ENCODE measurements at places on chromosomes 5 and 9.

- peak; percentile 70 for DNase-seq
These were observed 156.4 kb upstream of the RASEF start for GRCh38 chr9:83219154-83219923.

GRCh38 chr9:72557549-72557948 lies 36.1 kb downstream of the TMC1 start:
- no peak for DNase-seq

- no peak for DNase-seq
These were observed at the start of gene HACD4 for GRCh38 chr9:21031091-21031807. TSS of gene HACD4 (minus strand) at chr9:21031640. CDS start at chr9:21031590, 50 bp downstream.

- DNase-seq: no peak
These were observed 19.3 kb downstream of the MLANA start for GRCh38 chr9:5909976-5910375.

DNA sequence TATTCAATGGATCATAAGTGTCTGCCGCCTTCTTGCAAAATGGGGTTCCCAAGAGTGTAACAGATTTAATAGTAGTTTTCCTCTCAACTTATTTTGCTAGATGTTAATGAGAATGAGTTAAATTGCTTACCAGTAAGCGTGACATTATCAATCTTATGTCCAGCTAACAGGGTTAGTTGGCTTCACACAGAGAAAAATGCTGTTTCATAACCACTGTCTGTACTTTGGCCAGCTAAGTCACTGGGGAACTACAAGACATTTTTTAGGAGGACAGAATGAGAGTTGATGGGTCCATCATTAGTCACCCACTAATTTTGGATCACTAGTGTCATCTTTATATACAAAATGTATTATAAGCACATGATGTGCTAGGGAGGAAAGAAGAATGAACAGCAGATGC lies 1.4 kb downstream of the CDC37L1 start:
- no peak for DNase-seq

DNA sequence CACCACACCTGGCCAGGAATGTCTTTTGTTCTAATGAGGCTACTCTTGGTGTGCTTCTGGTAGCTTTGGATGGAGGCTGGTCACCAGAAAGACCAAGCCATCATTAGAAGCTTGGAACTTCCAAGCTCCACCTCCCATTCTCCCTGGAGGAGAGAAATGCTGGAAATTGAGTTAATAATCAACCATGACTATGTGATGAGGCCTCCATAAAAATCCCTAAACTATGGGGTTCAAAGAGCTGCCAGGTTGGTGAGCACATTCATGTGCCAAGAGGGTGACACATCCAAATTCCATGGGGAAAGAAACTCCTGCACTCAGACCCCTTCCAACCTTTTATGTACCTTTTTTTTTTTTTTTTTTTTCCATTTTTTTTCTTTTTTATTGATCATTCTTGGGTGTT lies 105.5 kb upstream of the SPATA31C2 start:
- no peak for DNase-seq

- no peak for DNase-seq
These were observed 21.5 kb downstream of the TMC1 start for GRCh38 chr9:72542917-72543316.

DNA sequence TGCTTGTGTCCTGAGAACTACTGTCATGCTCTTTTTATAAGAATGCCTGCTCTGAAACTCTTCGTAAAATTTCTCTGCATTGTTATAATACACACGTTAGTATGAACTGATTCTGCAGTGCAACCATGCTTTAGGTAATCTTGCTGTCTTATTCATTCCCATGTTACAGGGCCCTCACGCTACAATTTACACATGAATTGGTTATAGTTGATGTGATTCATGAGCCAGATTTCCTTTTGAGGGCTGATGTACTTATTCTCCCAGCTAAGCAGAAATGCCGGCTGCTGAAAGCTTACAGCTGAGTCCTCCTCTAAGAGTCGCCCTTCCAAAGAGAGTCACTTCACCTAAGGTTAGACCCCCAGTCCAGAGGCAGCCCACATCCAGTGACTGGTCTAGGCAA lies 233.5 kb upstream of the PCSK5 start:
- no peak for DNase-seq

GRCh38 chr5:78362220-78362619 lies 1.8 kb downstream of the SCAMP1 start:
- DNase-seq: no peak

DNA sequence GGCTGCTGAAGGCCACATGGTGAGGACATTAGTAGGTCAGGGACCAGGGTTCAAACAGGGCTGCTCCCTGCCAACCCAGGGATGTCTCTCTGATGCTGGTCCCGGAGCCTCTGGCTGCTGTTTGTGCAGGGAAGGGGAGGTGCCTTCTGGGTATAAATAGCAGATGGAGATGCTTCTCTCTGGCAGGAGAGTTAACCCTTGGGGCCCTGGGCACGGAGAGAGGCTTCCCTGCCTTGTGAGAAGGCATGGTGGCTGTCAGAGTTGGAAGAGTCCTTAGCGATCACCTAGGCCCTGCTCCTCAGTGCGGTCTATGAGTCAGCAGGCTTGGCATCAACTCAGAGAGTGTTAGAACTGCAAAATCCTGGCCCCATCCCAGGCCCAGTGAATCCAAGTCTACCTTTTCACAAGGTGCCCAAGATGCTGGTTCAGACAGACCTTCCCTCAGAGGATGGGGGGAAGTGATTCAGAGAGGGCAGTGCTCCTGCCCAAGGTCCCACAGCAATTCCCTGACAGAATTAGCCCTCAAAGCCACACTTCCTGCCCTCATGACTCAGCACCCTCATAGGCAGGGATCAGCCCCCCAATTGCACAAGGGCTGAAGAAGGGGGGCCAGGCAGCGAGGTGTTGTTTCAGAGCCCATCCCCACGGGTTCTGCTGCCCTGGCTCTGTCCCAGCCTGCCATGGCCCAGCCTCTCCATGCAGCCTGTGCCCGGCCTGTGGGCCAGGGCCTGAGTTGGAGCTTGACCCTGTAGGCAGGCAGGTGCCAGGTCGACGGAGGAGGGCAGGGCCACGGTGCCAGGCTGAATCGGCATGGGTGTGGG lies 25.6 kb downstream of the CAMK2A start:
- DNase-seq: no peak

DNA sequence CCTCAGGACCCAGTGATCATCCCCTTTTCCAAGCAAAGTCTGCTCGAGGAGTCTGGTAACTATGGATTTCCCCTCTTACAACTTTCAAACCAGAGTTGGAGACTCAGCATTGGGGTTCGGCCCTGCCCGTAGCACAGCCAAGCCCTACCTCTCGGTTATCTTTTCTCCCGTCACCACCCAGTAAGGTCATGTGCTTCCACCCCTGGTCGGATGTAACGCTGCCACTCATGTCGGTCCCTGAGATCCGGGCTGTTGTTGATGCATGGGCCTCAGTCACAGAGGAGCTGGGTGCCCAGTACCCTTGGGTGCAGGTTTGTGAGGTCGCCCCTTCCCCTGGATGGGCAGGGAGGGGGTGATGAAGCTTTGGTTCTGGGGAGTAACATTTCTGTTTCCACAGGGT lies 1.2 kb downstream of the GALT start:
- DNase-seq: no peak

All from BE2C (cell line).